ENCODE measurements at places on chromosomes 1 and 21. TPM values are rescaled to one million over a fixed set of nuclear protein-coding genes. Genes with fewer than 3 reads are reported as not detected.

SAMD13 gene
- polyA plus RNA-seq = 4.3 TPM

DAB1 gene
- 3.0 TPM for polyA plus RNA-seq

EPHA2 gene
- polyA plus RNA-seq = 23.3 TPM

CADM3 gene
- 0.65 TPM for polyA plus RNA-seq

DNA sequence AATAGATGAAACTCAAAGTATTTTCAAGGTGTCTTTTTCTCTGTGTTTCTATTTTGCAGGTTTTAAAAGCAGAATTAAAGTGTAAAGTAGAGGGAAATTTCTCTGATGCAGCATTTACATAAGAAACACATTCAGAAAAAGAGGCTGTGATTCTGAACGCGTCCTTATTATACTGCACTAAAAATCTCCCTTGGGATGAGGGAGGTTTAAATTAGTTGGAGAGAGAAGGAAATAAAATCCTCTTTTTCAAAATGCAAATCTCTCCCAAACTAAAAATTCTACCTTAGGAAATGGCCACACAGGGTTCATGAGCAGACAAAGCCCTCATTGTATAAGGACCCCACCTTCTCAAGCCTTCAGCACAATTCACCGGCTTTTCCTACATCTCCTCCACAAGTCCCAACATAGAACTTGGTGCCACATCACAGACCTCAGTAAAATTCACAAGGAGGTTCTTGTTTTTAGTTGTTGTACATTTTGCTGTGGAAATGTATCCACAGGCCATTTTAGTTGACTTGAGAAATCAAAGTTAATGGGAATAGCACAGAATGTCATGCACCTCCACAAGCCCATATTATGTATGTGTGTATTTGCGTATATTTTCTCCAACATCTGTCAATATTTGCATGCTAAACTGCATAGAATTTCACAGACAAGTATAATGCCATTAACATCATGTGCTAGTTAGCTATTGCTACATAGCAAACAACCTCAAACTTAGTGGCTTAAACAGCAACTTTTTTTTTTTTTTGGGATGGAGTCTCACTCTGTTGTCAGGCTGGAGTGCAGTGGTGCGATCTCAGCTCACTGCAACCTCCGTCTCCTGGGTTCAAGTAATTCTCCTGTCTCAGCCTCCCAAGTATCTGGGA, 59.8 kb downstream of the MAB21L3 start:
- no peaks in the 10 kb centered on the region for H3K27me3 ChIP-seq
- no peaks in the 10 kb centered on the region for H3K36me3 ChIP-seq
- no peak for DNase-seq
- no peak overlapping the region for H3K27ac ChIP-seq
- H3K4me1 ChIP-seq = peaks cover 35% of the 10 kb centered on the region

DNA sequence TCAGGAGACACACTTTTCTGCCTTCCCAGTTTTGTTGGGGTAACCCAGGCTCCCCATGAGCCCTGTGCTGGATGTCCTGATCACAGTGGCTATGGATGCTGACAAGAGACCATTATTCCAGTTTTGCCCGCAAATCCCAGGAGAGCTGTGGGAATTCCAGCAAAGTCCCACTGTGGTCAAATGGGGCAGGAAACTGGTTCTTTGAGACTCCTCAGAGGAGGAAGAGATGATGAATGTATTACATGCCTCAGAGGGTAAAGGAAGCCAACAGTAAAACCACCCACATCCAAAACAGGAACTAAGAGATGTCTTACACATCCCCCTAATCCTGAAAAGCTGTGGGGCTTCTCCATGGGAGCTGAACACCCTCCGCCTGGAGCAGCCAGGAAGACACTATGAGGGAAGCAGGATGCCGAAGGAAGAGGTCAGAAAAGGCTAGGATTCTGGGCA, 12.8 kb upstream of the MPZL1 start:
- H3K4me1 ChIP-seq = no peaks in the 10 kb centered on the region
- H3K4me3 ChIP-seq = no peak overlapping the region
- no peak for DNase-seq
- no peak overlapping the region for H3K27ac ChIP-seq
- peaks cover 2% of the 10 kb centered on the region for H3K27me3 ChIP-seq

GRCh38 chr1:115702959-115703358, 61.2 kb downstream of the VANGL1 start:
- no peak for DNase-seq
- H3K36me3 ChIP-seq = no peaks in the 10 kb centered on the region
- H3K27ac ChIP-seq = no peak overlapping the region
- no peaks in the 10 kb centered on the region for H3K27me3 ChIP-seq
- no peak overlapping the region for H3K4me3 ChIP-seq

DNA sequence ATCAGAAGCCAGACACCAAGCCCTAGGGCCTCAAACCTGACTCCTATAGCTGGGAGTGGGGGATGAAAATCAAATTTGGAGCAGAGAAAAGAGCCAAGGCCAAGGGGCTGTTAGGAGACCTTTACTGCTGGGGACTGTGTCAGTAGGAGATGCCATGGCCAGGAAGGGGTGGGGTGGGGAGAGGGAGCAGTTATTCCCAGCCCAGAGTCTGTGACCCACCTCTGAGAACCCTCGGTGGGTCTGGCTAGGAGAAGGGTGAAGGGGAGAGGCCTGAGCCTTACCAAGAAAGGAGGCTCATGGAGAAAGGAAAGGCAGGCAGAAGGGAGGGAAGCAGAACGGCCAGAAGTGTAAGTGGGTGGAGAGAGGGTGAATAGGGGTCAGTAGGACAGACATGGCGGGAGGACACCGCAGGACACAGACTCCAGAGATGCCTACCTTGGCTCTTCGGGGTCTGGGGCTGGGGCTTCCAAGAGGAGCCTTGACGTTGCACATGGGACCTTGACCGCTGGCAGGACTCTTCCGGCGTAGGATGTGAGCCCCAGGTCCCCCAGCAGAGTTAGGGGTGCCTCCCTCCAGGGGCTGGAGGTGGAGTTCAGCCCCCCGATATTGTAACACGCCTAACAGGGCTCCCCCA, 1.2 kb downstream of the ADAMTS4 start:
- peak overlapping the region; percentile 98 for H3K27ac ChIP-seq
- H3K27me3 ChIP-seq = no peaks in the 10 kb centered on the region
- H3K4me3 ChIP-seq = peak overlapping the region; percentile 7

DNA sequence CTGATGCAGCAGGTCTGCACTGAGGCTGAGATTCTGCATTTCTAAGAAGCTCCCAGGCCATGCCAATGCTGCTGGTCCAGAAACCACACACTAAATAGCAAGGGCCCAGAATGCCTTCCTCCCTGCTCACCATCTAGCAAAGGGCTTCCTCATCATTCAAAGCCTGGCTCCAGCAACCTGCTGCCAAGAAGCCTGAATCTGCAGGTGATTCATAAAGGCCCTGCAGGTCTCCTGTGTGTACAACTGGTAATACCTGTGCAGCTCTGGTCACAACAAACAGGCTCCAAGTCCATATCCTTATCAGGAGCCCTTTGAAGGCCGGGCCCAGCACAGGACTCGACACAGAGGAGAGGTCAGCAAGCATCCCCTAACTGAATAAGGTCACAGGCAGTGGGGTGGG, 26.7 kb downstream of the GLIS1 start:
- peaks cover under 1% of the 10 kb centered on the region for H3K27me3 ChIP-seq
- no peak for DNase-seq
- no peak overlapping the region for H3K27ac ChIP-seq
- H3K4me1 ChIP-seq = no peaks in the 10 kb centered on the region
- H3K4me3 ChIP-seq = no peak overlapping the region

DNA sequence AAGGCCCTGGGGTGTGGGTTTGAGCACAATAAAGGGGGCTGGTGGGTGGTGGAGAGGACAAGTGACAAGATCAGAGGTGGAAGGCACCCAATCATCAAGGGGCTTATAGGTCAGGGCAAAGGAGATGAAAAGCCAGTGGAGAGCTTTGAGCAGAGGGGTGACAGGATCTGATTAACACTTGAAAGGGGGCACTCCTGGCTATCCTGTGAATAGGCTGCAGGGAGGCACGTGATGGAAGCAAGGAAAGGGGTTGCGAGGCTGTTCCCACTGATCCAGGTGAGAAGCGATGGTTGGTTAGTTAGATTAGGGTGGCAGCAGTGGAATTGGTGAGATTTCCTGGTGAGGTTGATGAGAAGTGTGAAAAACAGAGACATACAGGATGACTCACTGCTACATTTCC, 80.6 kb downstream of the WLS start:
- H3K27ac ChIP-seq = no peak overlapping the region
- DNase-seq = no peak
- peaks cover 2% of the 10 kb centered on the region for H3K36me3 ChIP-seq
- H3K27me3 ChIP-seq = no peaks in the 10 kb centered on the region
- H3K4me3 ChIP-seq = no peak overlapping the region

DNA sequence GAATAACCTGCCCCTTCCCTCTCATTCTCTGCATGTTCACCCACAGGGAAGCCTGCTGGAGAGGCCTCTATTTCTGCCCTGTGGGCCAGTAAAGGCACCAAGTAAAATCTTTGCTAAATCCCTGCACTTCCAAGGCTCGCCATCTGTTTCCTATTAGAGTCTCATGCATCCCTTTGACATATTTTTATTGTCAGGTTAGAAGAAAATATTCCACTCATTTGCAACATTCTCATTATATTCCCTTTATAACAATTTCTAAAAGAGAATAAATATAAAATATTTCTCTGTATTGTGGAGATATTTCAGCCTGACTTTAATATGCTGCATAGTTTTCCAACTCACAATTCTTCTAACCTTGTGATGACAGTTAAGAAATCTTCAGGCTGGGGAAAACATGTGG, 340.4 kb upstream of the VAMP3 start:
- no peak overlapping the region for H3K27ac ChIP-seq
- H3K4me3 ChIP-seq = no peak overlapping the region
- no peak for DNase-seq
- no peaks in the 10 kb centered on the region for H3K27me3 ChIP-seq

DNA sequence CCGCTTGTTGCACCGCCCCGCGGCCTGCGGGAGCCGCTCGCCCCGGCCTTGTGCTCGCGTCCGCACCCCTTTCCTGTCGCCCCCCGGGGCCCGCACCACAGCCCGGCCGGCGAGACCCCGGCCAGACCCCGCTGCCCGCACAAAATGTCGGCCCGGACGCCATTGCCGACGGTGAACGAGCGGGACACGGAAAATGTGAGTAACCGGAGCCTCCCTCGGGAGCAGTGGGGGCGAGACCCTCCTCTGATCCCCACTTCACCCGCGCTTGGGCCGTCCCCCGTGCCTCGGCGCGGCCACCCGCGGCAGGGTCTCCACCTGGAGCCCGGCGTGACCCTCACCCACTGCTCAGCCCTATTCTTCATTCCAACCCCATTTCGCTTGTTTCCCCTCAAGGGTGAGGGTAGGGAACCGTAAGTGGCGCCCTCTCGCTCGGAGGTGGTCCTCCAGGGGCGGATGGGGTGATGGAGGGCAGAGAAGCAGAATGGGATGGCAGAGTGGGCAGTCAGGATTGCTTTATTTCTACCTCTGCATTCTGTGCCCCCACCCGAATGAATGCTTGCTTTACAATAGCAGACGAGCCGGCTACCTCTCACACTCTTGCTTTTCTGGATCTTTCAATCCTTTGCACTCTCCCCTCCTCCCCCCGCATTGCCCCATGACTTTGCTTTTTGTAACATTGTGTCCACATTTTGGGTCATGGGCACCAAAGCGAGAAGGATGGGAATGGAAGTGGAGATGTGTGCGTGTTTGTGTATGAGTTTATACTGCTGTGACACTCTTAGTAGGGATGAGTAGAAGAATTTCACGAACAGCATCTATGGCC, 954 bp downstream of the MARK1 start:
- peak overlapping the region; percentile 58 for H3K27ac ChIP-seq
- H3K4me3 ChIP-seq = peak overlapping the region; percentile 78
- peaks cover 11% of the 10 kb centered on the region for H3K4me1 ChIP-seq
- peaks cover 26% of the 10 kb centered on the region for H3K27me3 ChIP-seq

DNA sequence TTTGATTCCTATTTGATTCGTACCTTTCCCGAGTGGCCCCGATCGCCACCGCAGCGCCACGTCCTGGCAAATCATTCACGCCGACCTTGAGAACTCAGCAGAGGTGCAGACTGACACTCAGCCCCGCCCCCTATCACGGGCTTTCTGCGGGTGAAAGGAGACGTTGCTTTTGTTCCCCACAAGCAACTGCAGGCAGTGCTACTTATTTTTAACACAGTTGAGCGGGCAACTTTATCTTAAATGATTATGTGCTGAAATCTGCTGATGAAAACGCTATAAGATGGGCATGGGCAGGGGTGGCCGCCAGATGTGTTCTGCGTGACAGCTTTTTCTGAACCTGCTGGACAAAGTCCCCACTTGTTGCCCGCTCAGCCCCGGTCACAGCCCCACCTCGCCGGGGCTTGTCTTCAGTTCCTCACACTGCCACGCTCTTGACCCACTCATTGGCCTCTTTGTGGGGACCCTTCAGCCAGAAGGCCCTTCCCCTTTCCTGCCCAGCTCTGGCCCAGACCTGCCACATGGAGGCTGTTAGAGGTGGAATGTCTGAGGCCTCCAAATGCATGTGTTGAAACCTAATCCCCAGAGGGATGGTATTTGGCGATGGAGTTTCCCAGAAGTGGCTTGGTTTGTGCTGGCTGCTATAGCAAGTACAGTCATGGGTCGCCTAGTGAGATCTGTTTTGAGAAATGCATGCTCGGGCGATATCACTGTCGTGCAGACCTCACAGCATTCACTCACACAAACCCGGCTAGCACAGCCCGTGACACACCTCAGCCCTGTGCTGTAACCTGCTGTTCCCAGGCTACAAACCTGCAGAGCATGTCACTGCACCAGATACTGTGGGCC, 15.7 kb upstream of the PDXK start:
- DNase-seq = peak; percentile 76
- H3K36me3 ChIP-seq = peaks cover 3% of the 10 kb centered on the region
- H3K4me3 ChIP-seq = no peak overlapping the region
- peaks cover 2% of the 10 kb centered on the region for H3K4me1 ChIP-seq
- peak overlapping the region; percentile 82 for H3K27ac ChIP-seq
- H3K27me3 ChIP-seq = no peaks in the 10 kb centered on the region

DNA sequence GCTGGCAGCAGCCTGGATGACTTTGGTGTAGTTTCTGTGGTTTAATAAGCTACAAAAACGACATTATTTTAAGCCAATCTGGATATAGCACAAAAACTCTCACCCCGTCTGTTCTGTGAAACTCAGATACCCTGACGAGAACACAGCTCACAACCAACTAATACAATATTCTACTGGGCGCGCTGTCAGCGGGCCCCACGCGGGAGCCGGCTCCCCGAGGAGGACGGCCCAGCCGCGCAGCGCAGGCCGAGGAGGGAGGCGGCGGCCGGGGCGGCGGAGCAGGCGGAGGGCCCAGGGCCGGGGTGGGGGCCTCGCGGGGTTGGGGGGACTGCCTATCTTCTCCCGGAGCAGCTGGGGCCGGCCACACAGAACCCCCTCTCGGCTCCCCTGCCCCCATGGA, 87.2 kb upstream of the POU3F1 start:
- H3K4me3 ChIP-seq = no peak overlapping the region
- peaks cover 49% of the 10 kb centered on the region for H3K27me3 ChIP-seq
- H3K36me3 ChIP-seq = no peaks in the 10 kb centered on the region
- DNase-seq = no peak

Data from small intestine (tissue), 16 donors.